ENCODE measurements at places on chromosomes 12 and 14.

DNA sequence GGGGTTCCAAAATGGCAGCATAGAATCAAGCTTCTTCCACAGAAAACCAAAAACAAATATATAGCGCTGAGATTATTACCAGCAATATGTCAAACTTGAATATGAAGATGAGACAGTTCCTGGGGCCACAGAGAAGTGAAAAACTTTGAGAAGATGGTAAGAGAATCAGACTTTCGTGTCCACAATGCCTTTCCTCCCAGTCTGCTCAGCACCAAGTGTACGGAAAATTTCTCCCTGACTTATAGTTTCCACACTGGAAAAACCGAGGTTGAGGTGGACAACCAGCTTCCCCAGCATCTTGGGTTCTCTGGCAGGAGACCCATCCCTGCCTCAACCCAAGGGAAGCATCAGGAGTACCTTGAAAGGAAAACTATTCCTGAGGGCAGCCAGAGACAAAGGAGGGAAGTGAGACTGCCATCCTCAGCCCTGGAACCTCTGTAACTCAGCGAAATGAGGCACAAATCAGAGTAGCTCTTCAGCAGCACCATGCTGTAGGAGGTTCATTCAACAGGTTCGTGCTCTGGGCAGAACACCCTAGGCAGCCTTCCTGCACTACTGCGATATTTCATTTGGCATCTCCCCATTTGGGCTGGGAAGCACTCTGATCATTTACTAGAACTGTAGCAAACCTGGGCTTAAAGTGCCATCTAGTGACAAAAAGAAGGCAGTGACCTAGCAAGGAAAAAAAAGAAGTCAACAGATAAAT, 52.4 kb upstream of the CAPRIN2 start:
- DNase-seq = peak; percentile 37

DNA sequence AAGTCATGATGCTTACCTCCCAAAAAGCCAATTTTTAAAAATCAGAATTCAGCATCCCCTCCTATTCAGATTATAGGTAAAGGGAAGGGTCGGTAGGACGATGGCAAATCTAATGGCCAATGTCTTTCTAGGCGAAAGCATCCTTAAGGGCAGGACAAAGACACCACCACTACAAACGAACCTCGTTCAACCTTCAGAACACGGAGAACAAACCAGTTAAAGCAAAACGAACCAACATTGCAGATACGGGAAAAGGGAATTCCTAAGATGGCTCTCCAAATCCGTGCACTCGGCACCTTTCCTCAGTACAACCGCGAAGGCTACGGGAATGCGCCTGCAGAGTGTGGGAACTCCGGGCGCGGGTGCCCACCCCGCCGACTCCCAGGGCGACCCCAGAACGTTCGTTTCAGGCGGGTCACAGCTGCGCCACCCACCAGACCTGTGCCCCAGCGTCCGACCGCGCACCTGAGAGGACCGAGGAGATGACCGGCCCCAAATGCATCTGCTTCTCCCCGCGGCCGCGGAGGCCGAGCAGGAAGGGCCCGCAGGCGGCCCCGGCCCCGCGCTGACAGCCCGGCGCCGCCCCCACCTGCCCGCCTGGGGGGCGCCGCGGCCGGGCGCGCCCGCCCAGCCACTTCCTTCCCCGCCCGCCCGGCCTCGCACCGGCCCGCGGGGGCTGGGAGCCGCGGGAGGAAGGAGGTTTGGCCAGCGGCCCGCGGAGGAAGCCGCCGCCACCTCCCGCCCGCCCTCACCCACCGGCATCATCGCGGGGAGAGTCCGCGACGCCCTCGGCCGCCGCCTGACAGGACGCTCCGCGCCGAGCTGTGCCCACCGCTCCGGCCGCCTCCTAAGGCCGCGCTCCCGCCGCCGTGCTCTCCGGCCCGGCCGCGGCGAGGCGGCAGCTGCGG, 578 bp downstream of the PPP1R13B start:
- peak; percentile 57 for DNase-seq

DNA sequence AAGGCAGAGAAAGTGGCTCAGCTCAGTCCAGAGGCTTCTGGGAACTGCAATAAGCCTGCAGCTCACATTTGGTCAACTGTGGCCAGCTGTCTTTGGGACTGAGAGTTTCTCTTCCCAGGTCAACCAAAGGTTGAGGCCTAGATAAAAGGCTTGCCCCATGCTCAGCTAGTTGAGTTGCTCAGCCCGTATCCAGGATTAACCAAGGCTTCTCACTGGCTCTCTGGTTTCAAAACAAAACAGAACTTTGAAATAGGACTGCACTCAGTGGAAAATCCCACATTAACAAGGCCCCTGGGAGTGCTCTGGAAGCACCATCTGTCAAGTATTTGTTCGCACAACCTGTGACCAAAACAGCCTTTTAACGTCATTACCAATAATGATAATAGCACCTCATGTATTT, 40.3 kb upstream of the NUAK1 start:
- peak; percentile 49 for DNase-seq

DNA sequence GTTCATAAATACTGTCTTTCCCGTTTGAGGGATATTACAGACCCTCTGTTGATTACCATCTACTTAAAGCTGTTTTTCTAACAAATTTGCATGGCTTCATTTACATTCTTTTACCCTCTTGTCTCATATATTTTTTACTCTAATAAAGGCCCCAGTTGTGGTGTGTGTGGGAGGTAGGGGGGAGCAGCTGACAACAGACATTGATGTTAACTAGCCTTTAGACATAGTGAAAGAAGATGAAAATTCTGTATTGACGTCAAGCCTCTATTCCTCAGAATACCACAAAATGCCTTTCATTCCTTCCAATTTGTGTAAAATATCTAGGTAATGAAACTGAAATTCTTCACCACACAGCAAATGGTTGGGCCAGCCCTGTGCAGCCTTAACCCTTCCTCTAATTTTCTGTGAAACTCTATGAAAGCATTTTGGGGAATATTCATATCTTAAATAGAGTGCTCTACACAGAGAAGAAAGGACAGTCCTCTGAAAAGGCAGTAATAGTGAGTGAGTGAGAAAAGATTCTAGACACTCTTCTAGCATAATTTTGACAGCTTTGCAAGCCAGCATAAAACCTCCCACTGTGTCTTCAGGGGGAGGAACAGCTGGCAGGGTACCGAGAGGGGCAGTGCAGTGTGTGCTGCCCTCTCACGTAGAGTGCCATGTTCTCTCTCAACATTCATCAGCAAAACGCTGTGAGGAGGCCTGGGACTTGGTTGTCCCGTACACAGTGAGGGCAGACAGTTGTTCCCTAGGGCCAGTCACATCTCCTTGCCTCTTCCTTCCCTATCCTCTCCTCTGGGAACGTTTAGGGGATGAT, 20.1 kb upstream of the CERS5 start:
- no peak for DNase-seq

GRCh38 chr14:90489916-90490719, 93.3 kb downstream of the CALM1 start:
- DNase-seq = no peak

DNA sequence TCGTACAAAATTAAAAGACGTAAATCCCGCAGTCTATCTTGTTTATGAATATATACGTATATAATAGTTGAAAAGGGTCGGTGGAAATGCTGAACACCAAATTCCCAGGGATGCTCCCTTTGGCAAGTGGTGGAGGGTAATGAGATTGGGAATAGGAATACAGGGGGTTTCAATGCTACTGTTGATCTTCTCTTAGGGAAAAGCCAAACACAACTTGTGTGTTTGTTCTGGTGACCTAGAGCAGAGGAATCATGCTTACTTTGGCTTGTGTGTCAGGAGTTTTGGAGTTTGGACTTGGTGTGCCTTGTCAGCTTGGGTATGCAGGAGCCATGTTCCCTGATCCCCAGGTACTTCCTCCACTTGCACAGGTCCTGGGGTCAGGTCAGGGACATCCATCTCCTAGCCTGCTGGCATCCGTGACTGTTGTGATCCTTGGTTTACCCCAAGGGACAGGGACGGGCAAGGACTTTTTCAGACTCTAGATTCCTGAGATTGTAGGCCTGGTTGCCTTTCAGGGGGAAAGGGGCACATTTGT, 4.1 kb downstream of the SLC10A1 start:
- DNase-seq = no peak

DNA sequence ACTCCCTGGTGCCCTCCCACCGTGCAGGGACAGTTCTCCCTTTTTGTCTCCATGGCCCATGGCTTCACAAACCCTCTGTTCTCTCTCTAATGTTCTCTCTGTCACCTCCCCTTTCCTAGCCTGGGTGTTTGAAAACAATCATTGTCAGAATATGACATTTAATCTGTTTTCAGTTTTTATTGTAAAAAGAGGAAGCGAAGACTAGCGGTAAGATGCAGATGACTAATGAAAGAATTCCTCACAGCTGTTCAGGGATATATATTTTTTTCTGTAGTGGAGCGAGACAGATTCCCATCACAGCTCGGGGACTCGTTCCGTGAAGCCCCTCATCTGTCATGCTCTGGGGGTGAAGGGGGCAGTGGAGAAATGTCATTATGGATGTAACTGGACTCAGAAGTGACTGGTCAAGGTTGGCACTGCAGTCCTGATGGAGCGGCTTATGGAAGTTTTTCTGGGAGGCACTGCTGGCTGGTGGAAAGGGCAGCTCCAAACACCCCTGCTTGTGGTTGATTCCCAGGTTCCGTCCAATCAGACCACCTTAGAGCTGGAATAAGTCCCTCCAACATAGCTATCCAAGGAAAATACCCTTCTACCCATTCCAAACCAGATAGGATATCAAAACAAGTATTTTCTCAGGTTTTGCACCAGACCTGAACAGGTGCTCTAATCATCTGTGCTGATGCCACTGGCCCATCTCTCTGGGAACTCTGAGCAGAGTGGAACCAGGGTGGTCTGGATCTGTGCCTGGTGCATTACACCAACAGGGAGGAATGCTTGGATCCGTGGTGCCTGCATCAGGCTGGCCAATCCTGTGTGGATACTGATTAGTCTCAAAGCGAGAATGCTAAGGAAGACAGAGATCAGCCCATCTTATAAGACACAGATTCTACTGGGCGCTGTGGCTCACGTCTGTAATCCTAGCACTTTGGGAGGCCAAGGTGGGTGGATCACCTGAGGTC, 84.7 kb downstream of the GPATCH2L start:
- no peak for DNase-seq

All from heart left ventricle (tissue), 16 donors.